ENCODE measurements at places on chromosomes 4 and X. TPM values are rescaled to one million over a fixed set of nuclear protein-coding genes. Genes with fewer than 3 reads are reported as not detected.

DNA sequence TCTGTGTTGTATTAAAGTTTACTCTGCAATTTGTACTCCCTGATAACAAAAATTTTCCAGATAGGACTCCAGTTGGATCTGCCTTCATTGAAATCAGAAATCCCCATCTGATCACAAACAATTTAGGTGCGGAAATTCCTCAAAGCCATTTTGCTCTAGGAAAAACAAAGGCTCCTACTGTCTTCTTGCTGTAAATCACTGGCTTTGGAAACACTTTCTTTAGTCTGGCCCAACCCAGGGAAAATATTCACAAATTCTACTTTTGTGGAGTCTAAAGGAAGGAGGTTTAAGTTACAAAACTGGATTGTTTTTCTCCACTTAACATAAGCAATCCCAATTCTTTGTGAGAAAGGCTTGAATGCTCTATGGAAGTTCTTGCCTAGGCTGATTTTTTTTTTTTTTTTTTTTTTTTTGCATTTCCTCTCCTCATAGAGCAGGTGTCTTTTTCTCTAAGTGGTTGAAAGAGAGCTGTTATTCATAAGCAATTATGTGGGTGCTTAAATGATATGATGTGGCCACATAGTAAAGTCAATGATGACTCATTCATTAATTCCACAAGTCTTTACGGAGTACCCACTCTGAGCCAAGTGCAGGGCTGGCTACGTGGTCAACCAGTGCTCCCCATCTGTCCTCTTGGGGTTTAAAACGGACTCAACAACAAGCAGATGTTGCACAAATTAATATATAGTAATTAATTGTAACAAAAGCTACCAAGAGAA, 261.4 kb downstream of the LDB2 start:
- no peak for DNase-seq

The TEX13B gene
- not detected for total RNA-seq

DNA sequence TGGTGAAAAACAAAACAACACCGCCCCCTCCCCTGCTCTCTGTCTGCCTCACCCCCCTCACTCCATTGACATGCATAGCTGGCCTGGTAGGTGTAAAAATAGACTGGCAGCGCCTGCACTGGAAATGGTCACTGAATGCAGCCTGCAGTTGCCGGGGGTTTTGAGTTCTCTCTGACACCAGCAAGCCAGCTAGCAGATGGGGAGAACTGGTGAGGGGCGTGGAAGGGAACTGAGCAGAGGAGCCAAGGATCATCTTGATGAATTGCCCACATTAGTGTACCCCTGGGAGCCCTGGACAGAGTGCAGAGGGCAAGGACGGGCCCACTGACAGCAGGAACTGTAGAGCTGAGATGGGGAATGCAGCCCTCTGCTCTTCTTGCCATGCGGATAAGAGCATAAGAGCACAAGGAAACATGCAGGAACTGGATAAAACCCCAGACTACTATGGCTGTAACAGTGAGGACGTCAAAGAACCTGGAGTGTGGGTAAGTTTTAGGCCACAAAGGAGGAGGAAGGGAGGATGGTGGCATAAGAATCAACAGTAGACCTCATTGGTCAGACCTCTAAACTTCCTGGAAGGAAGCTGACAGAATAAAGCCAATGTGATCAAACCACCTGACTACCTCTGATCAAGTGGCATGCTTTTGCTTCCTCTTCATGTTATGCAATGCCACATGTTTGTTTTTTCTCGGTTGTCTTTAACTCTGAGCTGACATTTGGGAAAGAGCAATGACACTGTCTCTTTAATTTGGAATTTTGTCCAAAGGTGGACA, 96.3 kb downstream of the ANK2 start:
- no peak for DNase-seq

DNA sequence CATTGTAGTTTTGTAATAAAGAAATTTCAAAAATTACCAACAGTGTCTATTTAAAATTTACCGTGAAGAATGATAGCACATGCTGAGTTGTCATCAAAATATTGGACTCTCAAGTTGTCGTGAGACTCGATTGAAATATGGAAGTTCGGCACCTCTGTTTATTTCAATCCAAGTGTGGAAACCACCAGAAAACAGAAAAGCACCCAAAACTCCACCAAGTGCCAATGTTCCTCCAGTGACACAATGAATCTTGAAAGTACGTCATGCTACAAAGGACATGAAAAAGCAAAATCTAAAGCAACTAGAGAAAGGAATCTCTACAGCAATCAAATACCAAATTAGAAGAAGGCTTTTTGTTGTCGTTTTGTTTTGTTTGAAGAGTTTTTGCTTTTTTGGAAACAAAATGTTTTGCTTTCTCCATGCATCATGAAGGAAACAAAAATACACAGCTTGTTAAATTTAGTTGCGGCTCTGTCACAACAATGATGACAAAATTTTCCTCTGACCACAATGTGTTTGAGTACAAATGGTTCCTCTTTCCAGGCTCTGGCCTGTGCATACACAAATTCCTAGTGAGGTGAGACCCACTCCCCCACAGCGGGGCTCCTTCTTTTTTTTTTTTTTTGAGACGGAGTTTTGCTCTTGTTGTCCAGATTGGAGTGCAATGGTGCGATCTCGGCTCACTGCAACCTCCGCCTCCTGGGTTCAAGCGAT, 9.6 kb upstream of the IL13RA1 start:
- no peak for DNase-seq

DNA sequence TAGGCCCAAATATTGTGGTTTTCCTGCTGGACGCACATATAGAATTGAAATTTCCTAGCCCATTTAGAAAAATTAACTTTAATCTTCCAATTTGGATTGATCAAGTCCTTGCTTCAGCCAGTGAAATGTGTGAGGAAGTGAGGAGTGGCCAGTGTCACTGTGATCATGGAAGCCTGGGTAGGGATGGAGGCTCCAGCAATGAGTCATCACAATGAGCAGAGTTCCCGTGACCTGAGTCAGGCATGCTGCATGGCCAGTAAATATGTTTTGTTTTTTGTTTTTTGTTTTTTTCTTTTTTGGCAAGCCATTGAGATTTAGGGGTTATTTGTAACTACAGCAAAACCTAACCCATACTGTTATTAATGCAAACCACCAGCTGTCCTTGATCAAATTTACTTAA, 52.1 kb downstream of the IDS start:
- no peak for DNase-seq

- no peak for DNase-seq
These were observed 115.5 kb downstream of the SOX3 start for GRCh38 chrX:140389331-140389730.

The GNRHR gene
- not detected for total RNA-seq

The PROM1 gene
- total RNA-seq, result not detected

The RBM41 gene
- 8.5 TPM for total RNA-seq

DNA sequence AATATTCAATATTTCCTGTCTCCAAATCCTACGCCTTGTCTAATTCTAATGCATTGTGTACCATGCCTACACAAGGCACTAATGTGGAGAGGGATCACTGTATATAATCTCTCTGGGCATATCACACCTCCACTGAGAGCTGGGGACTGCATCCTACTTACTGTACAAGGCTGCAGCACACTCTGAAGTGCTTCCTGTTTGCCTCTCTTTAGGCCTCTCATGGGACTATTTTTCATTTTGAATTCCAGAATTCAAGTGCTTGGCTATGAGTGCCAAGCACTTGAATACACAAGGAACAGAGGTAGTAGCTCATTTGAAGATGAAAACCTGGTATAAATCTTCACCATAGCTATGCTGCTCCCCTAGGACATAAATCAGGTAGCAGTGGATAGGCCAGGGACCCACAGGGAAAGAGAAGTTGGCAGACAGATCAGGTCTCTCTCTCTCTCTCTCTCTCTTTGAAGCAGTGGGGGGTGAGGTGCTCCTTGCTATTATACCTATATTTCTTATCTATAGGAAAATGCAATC, 229.7 kb upstream of the MBNL3 start:
- no peak for DNase-seq

DNA sequence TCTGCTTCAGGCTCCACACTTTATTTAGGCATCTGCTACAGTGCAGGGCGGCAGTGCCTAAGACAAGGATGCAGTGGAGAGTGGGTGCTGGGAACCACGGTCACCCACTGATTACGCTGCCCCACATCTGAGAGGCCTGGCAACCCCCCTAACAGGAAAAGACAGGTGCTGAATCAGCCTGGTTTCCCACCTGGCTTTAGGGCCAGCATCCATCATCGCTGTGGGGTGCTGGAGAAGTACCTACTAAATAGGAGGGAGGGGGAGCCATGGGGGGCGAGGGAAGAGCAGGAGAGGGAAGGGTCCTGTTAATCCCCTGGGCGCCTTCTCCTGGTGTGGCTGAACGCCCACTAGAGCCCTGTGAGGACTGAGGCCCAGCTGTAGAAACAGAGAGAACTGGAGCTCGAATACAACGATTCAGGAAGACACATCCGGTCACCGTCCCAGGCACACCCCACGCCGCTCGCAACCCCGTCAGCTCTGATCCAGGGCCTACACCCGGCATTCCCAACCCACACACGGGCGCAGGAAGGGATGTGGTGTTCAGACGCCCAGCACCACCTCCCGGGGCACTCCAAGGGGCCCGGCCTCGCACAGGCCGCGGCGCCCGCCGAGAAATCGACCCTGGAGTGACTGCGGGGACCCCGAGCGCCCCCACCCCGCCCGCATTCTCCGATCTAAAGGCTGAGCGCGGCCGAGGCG, 554 bp downstream of the DCTD start:
- peak; percentile 39 for DNase-seq

DNA sequence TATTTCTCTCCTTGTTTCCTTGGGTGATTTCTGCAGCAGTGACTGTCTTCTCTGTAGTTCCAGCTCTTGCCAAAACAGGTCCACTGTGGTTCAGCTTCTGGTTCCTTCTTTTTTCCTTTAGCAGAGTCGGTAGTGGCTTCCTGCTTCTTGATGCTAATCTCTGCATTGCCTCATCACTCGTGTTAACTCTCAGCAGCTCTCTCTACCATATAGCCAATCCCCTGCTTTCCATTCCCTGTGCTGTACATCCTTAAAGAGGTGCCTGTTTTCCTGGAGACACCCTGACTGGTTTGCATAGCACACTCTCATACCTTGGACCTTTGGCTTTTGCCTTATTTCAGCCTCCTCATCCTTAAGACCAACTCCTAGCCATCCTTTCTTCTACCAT, 191.2 kb upstream of the LNX1 start:
- DNase-seq, result no peak

The DMP1 gene
- not detected for total RNA-seq

The IL2 gene
- total RNA-seq, result not detected

DNA sequence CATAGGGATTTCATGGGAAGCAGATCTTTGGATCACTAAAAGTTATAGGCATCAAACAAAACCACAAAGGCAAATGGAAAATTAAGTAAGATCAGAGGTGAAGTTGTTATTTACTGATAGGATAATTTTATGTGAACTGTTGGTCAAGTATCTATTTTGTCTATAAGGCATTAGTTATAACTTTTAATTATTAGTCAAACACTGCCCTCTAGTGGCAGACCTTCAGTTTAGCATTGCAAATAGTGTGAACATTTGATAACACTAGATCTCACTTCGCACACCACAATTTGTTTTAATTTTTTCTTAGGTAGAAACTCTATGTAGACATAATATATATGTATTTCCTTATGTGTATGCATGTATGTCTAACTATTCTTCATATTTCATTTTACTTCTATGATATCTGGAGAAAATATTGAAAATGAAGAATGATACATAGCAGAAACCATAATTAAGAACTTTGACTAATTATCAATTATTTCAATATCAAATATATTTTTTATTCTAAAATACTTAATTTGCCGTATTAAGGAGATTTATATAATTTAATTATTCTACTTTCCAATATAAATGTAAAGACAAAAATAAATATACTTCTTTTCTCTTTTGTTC, 214.5 kb upstream of the TACR3 start:
- no peak for DNase-seq

DNA sequence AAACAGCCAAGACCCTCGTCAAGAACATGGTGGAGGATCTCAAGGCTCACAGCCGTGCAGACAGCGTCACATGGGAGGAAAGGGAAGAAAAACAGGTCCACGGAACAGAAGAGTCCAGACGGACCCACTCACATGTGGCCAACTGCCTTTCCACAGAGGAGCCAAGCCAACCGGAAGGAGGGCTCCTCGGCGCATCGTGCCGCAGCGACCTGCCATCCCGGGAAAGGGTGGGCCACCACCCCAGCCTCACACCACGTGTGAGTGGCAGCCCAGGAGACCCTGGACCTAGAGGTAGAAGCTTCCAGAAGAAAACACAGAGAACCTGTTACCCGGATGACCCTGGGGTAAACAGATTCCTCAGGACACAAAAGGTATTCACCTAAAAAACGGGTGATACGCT, 28.4 kb downstream of the CTBP1 start:
- DNase-seq, result no peak

The TMEM31 gene
- total RNA-seq, result not detected

DNA sequence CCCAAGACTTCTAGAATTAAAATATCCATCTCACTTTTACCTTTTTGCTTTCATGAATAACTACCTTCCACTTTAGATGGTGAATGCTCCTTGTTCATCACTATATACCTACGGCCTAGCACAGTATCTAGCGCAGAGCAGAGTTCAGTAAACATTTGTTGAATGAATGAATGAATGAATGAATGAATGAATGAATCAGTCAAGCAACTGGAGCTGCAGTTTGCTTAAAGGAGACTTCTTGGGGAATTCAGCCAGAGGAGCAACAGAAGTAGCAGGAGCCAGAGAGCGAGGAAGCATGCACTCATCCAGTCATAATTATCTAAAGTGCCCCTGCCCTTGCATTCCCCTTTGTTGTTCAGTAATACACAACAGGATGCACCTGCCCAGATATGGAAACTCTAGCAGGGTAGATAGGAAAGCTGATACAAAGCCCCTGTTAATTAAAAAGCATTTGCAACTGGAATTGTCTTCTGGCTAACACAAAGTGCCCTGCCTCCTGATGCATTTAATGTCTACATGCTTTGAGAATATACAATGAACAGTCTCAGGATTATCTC, 103.0 kb upstream of the MBNL3 start:
- no peak for DNase-seq

The LRRC66 gene
- 0.38 TPM for total RNA-seq

The AKAP14 gene
- total RNA-seq, result not detected

- no peak for DNase-seq
These were observed 321.1 kb downstream of the STIM2 start for GRCh38 chr4:27181693-27182092.

- no peak for DNase-seq
These were observed 788.4 kb upstream of the GALNTL6 start for GRCh38 chr4:171024720-171025303.

DNA sequence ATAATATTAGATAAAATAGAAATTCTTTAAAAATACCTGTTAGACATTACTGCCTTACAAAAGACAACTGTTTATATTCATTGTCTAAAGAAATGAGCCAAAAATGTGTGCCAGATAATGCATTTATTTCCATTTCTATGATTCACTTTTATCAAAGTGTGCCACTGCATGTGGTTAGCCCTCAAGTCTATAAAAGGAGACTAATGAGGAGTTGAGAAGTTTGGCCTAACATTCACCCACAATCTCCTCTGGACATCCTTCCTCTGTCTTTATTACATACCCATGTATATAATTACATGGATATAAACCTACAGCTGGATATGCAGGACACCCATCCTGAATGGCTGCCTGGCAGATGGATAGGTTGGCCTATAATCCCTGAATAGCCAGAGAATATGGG, 42.6 kb upstream of the PDE5A start:
- no peak for DNase-seq

The TXK gene
- 3.5 TPM for total RNA-seq

The HMGB3 gene
- 5.3 TPM for total RNA-seq

All from omental fat pad (tissue), 4 donors.